ENCODE measurements at places on chromosomes 13 and 19.

GRCh38 chr13:67155898-67156722 is 74.0 kb downstream of the PCDH9 start:
- no peak for DNase-seq

GRCh38 chr19:51548213-51548651 is 16.8 kb upstream of the SIGLEC6 start:
- DNase-seq: no peak

DNA sequence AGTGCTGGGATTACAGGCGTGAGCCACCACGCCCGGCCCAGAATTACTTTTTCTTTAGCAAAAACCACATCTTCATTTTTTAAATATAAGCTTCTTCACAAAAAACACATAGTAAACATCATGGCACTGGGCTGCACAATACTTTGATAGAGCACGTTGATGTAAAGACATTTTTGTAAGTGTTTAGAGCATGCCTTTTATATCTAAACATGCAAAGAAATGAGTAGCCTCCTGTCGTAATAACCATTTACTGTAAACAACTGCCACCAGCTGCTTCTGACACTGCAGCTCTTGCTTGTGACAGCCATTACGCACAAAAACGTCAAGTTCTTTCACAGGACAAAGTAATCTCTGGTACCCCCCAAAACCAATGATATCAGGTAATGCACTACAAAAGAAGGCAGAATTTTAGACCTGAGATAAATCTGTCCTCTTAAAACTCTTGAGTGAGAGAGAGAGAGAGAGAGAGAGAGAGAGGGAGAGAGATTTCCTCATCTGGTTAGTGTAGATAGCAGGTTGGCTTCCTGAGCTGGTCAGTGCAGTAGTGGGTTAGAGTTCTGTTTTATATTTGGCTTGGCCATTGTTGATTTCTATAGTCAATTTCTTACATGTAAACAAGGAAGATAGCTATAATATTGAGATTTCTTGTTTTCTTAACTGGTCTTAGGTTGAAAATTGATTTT is 6.7 kb upstream of the ZNF548 start:
- DNase-seq: no peak

- DNase-seq: no peak
These were observed 1447.6 kb downstream of the UQCRFS1 start for GRCh38 chr19:27765397-27765796.

DNA sequence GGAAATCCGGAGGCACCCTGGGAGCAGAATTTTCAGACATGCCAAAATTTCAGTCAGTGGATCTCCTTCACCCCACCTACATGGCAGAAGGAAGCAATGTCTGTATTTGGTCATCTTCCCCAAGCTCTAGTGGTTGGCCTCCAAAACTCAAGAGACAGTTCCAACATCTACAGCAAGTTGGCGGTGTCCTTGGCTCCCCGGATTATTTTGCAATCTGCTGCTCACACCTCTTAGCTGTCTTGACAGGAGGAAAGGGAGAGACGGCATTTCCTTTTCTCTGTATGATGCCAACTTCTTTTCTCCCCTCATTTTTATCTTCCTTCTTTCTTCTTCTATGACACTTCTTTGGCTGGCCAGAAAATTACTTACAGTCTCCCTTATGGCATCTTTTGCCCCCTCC is 159.9 kb downstream of the SUCLA2 start:
- no peak for DNase-seq
